Eye (tissue), 1 donor: ENCODE measurements at places on chromosomes 1 and 21.

- DNase-seq = no peak
Observed at GRCh38 chr1:81213279-81213678, 587.5 kb upstream of the ADGRL2 start.

DNA sequence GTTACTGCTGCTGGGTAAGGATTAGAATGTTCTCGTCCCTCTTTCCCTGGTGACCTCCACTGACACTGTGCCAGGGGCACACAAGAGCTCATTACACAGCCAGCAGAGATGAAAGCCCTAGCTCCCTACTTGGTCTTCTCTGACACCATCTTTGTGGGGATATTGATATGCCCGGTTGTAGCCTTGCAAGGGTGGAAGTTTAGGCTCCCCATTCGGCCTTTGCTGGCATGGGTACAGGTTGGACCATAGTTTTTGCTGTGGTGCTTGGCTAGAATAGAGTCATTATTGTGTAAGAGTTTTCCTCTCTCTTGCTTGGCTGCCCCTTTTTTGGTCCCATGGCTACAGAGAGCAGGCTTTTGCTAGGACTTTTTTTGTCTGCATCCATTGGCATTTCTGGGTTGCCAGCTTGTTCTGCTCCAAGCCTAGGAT, 12.3 kb downstream of the RAB4A start:
- DNase-seq = no peak

- no peak for DNase-seq
Observed at GRCh38 chr1:25856856-25857255, 2.4 kb downstream of the AUNIP start.

- DNase-seq = no peak
Observed at GRCh38 chr1:230760360-230760827, 13.2 kb downstream of the CAPN9 start.

DNA sequence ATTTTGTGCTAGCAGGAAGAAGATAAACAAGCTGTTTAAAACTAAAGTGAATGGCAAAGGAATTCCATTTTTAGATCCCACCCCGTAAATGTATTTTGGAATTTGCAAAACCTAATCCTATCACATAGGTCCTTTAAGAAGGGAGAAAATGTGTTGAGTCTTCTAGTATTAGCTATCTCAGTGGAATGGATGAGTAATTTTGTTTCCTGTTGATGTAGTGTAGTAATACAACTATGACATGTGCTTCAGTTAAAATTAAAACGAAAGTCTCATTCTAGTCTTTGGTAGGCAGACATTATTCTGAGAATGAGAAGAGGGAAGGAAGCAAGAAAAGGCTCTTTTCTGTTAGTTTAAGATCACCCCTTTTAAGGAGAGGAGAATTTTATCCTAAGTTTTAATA, 265.9 kb upstream of the C1orf105 start:
- peak; percentile 24 for DNase-seq
